ENCODE measurements at places on chromosomes 2 and 18.

- DNase-seq, result peak; percentile 70
These were observed 38.6 kb downstream of the ADNP2 start for GRCh38 chr18:80147418-80148325.

DNA sequence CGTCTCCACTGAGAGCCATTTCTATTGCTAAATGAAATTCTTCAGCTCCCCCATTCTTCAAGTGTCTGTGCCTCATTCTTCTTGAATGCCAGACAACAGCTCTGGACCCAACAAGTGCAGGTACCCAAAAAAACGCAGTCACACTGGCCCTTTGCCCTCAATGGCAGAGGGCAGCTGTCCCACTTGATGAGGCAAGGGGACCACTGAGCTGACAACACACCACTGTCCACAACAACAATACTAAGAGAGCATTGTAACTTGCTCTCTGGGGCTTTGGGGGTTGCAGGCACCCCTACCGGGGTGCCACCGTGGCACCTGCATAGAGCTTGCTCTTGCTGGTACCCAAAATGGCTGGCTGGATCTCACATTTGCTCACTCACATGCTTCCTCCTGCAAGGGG lies 827.0 kb upstream of the DDX18 start:
- DNase-seq, result no peak

DNA sequence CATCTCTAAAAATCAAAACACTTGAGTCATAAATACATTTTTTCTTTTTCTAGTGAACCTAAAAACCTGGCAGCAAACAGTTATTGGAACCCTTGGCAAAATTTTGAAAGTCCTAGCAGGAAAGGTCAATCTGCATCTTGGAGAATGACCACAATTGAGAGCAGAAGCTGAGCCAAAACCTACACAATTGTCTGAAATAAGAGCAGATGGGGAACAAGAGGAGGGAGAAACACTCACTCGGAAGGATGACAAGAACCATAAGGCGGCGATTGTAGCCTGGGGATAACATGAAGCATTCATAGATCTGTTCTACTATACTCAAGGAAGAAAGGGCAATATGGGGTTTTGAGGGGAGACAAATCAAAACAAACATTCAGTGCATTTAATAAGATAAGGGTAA lies 117.0 kb downstream of the CHN1 start:
- DNase-seq, result no peak

DNA sequence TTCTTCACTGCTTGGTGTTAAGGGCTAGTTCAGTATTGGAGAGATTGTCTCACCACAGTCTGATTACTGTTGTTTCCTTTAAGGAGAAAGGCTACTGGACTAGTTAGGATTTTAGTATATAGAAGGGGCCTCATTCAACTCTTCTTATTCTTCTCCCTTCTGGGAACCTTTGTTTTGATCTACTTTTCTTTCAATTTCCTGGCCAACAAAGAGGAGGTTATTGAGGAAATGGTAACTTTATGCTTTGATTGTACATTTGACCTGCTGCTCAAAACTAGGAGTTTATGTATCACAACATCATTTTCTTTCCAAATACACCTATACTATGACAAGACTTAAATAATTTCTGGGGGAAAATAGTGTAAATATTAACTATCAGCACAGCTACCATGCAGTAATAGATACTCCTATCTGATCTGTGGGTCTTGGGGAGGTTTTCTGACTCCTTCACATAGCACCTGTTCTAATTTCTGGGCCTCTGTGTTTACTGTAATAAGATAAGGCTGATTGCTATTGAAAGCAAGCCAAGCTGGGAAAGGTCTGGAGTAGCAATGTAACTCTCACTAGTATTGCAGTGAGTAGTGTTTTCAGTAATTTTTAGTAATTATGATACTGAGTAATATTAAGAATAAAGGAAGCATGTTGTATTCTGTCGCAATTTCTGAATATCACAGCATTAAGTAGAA lies 395.3 kb downstream of the NUP35 start:
- no peak for DNase-seq

GRCh38 chr2:233184669-233185068 lies 66.8 kb upstream of the ATG16L1 start:
- DNase-seq, result no peak

- no peak for DNase-seq
These were observed 175.4 kb upstream of the SIX2 start for GRCh38 chr2:45184606-45185005.

DNA sequence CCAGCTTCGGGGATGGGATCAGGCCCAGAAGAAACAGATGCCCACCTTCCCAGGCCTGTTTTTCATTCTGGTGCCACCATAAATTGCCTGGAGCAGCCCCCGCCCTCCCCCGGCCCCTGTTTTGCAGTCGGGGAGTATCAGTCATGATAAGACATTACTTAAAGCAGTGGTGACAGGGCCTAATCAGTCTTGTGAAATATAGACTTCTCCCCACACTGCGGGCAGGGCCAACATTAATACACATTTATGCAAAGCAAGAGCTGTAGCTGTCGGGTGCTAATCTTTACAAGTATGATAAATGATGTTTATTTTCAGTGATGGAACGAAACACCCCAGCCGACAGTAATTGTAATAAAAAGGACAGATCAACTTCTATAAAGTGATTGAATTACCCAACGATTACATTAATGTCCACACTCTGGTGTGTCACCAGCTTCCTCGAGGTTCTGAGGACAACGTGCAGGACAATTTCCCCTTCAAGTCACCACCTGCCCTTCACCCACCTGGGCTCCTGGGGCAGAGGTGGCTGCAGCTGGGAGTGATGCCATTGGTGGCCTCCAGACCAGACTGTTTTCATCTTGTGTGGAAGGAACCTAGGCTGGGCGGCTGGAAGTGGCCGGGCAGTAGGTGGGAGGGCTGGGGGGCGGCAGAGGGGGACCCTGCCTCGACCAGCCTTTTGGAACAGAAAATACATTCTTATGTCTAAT lies 226.0 kb downstream of the TFCP2L1 start:
- DNase-seq, result no peak

DNA sequence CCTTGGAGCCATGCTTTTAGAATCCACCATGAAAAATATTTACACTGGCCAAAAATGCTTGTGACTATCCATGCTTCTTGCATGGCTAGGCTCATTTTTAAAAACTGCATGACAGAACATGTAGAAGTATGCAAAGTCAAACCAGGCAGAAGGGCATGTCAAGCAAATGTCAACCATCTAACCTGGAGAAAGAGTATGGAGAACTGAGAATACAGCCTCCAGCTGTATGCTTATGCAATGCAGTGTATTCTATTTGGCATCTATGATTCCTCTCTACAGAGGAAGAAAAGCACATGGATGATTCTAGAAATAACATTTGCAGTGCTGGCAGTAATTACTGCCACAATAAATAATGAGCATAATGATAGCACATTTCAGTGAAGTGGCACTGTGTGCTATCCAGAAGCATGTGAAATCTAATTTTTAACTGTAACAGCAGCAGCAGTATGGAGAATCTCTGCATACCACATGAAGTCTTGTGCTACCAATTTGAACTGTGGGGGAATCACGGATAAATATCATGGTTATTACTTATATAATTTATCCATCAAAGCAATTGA lies 87.3 kb upstream of the CCDC141 start:
- no peak for DNase-seq

GRCh38 chr2:48504647-48505327 lies 25.2 kb upstream of the STON1 start:
- DNase-seq, result no peak

GRCh38 chr2:157302492-157303099 lies 23.0 kb downstream of the ERMN start:
- DNase-seq, result peak; percentile 20

DNA sequence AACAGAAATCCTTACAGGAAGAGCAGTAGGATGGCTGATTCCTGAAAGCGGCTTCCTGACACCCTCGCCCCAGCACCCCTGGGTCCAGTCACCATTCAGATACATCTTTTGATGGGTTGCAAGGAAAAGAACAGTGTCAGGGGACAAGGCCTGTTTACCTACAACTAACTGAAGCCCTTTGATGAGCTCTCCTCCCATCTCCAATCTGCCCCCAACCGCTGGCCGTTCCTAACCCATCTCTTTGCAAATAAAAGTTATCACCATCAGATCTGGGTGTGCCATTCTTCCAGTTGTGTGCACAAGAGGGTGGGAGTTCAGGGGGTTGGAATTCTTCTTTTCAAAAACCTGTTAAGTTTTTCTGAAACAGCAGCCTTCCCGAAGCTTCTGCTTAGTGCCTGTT lies 48.9 kb downstream of the ARL4C start:
- peak; percentile 25 for DNase-seq

DNA sequence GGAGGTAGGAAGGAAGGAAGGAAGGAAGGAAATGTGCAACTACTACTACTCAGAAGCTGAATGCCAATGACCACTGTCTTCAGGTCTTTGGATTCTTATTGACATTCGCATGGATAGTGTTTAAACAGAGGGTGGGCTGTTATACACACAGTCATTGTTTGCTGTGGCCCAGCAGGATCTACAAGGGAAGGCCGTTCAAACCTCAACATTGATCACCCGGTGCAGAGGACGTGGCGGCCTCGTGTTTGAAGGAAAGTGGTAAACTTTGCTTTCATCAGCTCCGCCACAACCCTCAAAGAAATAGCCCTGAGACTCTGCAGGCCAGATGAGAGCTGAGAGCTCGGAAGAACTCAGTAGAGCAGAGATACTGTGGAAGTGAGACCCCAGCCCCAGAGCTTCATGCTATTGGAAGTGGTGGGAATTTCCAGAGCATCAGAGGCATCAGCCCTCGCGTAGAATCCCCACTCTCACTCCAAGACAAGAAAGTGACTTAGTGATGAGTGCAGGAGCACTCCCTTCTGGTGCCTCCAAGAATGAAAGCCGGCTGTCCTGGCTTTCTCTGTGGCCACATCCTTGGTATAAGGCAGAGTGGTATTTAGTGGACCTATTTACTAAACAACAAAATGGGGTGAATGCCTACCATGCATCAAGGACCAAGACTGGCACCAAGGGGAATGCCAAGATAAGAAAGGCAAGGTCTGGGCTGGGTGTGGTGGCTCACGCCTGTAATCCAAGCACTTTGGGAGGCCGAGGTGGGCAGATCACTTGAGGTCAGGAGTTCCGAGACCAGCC lies 10.1 kb upstream of the ROCK2 start:
- DNase-seq, result no peak

DNA sequence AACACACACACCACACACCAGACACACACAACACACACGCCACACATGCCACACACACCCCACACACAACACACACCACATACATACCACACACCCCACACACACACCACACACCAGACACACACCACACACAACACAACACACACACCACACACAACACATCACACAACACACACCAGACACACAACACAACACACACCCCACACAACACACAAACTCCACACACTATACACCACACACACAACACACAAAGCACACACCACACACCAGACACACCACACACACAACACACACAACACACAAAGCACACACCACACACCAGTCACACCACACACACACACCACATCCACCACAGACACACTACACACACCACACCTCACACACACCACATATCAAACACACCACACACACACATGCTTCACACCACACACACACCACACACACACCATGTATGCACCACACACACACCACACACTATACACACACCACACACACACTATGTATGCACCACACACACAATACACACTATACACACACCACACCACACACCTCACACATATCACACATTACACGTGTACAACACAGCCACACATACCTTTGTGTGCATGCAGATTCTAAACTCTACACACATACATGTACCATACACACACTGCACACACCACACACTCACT lies 72.2 kb downstream of the TMEM18 start:
- no peak for DNase-seq

- no peak for DNase-seq
These were observed 228.3 kb downstream of the SRBD1 start for GRCh38 chr2:45382744-45383143.

- DNase-seq, result no peak
These were observed 93.7 kb upstream of the SH3BP4 start for GRCh38 chr2:234858145-234858544.

GRCh38 chr2:8376603-8377410 lies 305.0 kb upstream of the ID2 start:
- DNase-seq, result no peak

DNA sequence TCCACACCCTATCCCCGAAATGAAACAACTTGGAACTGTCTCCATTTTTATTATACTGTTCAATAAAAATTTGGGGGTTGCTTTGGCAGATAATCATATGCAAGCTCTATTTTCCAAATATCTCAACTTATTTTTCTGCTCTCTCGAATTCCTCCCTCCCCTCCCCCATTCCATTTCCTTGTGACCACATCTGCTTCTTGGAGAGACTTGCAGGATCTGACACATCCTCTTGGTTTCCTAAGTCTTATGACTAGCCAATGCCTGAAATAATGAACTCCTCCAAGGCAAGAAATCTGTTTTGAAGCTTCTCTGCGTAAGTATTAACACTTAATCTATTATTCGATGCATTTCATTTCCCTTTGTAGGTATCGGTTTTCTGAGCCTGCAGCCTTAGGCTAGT lies 16.1 kb downstream of the TGIF1 start:
- no peak for DNase-seq

GRCh38 chr2:43424262-43425207 lies 171.3 kb downstream of the THADA start:
- no peak for DNase-seq

GRCh38 chr2:207725873-207726578 lies 14.6 kb downstream of the CCNYL1 start:
- DNase-seq, result no peak

DNA sequence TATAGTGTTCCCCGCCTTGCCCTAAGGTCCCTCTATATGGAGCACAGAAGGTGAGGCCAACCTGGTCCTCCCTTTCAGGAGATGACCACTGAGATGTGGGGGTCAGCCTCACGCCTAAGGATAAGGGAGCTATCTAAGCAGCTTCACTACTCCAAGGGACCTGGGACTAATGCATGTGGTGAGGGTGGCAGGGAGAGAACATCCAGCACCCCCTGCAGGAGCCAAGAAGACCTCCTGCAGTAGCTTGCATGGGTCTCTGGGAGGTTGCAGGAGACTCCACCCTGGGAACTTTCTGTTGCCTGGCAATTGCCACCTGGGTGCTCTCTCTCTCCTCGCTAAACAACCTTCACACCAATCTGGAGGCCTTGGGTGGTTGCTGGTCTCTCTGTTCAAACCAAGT lies 93.0 kb upstream of the KLHL29 start:
- DNase-seq, result no peak

Measured in activated T-cell treated with anti-CD3 and anti-CD28 coated beads, Interleukin-2, amount 50 U/mL, for 1 hour (primary cell).